MM.1S (cell line): ENCODE measurements at places on chromosomes 6 and 20.

- H3K4me3 ChIP-seq: no peak overlapping the region
- DNase-seq: no peak
- no peaks in the 10 kb centered on the region for H3K36me3 ChIP-seq
- H3K27ac ChIP-seq: no peak overlapping the region
- no peaks in the 10 kb centered on the region for H3K4me1 ChIP-seq
Measured at GRCh38 chr6:157479464-157480303, 98.7 kb downstream of the ZDHHC14 start.

- no peak overlapping the region for H3K27ac ChIP-seq
- no peak for DNase-seq
- H3K27me3 ChIP-seq: no peaks in the 10 kb centered on the region
- H3K4me1 ChIP-seq: no peaks in the 10 kb centered on the region
- H3K4me3 ChIP-seq: no peak overlapping the region
Measured at GRCh38 chr20:45467172-45467571, 2.4 kb upstream of the WFDC2 start.

GRCh38 chr6:160081398-160081797, 40.2 kb upstream of the SLC22A1 start:
- no peak overlapping the region for H3K27ac ChIP-seq
- no peaks in the 10 kb centered on the region for H3K27me3 ChIP-seq
- H3K4me3 ChIP-seq: no peak overlapping the region
- no peaks in the 10 kb centered on the region; the same call in 1 of the 2 replicates for H3K36me3 ChIP-seq
- H3K4me1 ChIP-seq: no peaks in the 10 kb centered on the region

- no peaks in the 10 kb centered on the region for H3K4me1 ChIP-seq
- no peak overlapping the region for H3K4me3 ChIP-seq
- no peaks in the 10 kb centered on the region for H3K36me3 ChIP-seq
- DNase-seq: no peak
- no peaks in the 10 kb centered on the region for H3K27me3 ChIP-seq
Measured at GRCh38 chr6:67698534-67698933, 936.5 kb upstream of the ADGRB3 start.

- no peaks in the 10 kb centered on the region for H3K36me3 ChIP-seq
- H3K27me3 ChIP-seq: no peaks in the 10 kb centered on the region
- H3K4me1 ChIP-seq: no peaks in the 10 kb centered on the region
- no peak for DNase-seq
- H3K4me3 ChIP-seq: no peak overlapping the region
- H3K27ac ChIP-seq: no peak overlapping the region
Measured at GRCh38 chr20:4876731-4877130, 124.6 kb downstream of the SLC23A2 start.

- H3K36me3 ChIP-seq: no peaks in the 10 kb centered on the region
- H3K27me3 ChIP-seq: no peaks in the 10 kb centered on the region
- H3K27ac ChIP-seq: peak overlapping the region; percentile 77; the same call in 1 of the 2 replicates
- peak; percentile 13 for DNase-seq
Measured at GRCh38 chr6:111844921-111845320, 28.3 kb downstream of the FYN start.

- no peaks in the 10 kb centered on the region for H3K36me3 ChIP-seq
- H3K27ac ChIP-seq: no peak overlapping the region
- no peak overlapping the region for H3K4me3 ChIP-seq
Measured at GRCh38 chr6:150967381-150967780, 101.9 kb downstream of the MTHFD1L start.
